ENCODE measurements at places on chromosomes 4 and X.

DNA sequence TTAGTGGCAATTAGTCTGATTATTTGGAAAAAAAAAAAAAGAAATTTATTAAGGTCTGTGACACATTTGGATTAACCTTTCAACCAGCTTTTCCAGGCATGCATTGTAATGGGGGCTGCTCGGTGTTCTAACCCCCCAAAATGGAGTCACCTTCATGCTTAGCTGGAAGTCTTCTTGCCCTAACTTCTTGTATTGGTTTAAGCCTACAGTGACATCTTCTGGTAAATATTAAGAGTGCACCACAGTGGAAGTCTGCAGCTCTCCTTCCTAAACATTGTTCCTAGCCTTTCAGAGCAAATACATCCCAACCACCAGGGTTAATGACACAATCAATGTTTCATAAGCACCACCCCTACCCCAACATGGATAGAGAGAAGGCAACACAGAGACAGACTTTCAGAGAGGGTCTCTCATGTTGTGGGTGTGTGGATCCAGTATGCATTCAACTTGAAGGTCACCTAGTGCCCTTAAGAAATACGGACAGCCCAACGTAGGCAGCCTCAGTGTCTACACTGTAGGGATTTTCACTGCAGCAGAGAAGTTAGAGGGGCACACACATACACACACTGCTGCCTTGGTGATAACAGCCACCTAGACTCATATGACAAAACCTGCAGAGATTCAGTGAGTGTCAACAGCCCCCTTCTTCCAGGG is 142.9 kb upstream of the MBNL3 start:
- no peak for DNase-seq

GRCh38 chrX:69466546-69466945 is 37.6 kb upstream of the NALF2 start:
- DNase-seq, result no peak

DNA sequence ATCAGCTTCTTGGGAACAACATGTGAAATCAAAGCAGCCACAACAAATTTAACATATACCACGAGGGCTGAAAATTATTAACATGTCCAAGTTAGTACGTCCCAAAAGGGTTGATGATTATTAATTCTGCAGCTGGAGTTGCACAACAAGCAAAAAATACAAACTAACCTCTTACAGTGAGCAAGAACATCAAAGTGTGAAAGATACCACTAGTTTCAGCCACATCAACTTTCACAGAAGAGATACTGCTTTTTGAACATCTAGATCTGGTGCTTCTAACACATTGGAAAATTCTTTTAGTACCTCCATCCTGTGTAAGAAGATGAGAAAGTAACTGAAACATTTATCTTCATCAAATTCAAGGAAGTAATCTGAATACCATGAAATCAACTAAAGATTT is 334.1 kb downstream of the PCDH7 start:
- no peak for DNase-seq

DNA sequence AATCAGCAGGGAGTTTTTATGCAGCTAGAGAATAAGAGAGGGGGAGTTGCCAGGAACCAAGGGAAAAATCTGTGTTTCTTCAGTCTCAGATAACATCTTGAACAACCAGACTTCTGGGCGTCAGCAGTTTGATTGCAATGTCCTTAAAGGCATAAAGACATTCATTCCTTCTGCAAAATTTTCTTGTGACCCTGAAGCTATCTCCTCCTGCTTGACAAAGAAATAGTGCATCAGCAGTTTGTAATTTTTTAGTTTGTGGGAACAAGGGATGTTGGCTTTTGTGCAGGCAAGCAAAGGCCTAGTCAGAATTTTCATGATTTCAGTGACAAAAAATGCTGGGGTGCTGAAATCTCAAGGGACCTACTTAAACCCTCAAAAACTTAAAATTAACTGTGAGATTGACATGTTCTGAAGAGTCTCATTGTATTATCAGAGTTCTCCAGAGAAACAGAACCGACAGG is 125.8 kb upstream of the UNC5C start:
- no peak for DNase-seq
